ENCODE measurements at places on chromosomes 2 and 18.

DNA sequence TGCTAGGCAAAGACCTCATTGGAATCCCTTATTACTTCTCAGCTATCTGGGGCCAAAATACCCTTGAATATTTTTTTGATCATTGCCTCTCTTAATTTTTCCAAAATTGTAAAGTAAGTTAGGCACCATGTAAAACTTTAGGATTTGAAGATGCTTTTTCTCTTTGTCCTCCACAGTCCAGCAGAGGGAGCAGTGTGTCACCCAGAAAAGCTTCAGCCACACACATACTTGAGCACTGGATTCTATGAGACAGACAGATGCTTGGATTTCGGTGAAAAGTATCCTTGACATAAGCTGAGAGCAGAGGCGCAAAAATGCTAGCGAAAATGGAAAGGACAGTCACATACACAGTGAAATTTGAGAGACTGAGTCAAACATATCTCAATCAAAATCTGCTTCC is 74.7 kb upstream of the KCNJ3 start:
- DNase-seq: no peak

DNA sequence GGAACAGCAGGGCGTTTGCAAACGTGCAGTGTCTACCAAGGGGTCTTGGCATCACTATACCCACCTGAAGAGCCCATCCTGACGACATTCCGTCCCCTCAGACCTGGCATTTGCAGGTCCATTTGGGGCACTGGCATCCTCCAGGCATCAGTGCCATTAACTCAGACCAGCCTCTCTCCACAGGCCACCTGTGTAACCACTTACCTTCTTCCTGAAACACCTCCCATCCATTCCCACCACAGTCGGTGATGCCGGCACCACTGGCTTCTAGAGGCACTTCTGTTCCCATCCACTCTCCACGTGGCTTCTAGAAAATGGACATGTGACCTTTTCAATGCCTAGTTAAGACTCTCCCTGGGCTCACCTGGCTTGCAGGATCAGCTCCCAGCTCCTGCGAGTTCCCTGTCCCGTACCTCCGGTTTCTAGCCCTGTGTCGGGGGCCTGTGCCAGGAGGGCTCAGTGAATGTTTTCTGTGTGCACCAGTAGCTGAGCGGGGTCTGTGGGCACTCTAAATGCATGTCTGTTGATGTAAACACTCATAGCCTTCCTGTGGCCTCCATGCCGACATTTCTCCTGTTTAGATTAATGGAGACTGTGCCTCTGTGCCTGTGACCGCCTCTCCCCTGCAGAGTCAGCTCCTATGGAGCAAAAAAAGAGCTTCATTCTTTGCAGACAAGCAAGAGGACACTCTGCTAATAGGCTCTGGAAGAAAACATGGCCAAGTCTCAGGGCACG is 458.0 kb upstream of the HS6ST1 start:
- no peak for DNase-seq

- peak; percentile 9 for DNase-seq
Observed at GRCh38 chr2:240435457-240435947, at the start of gene GPC1. GPC1 (plus strand) TSS chr2:240435663; CDS start chr2:240435919, 256 bp downstream.

DNA sequence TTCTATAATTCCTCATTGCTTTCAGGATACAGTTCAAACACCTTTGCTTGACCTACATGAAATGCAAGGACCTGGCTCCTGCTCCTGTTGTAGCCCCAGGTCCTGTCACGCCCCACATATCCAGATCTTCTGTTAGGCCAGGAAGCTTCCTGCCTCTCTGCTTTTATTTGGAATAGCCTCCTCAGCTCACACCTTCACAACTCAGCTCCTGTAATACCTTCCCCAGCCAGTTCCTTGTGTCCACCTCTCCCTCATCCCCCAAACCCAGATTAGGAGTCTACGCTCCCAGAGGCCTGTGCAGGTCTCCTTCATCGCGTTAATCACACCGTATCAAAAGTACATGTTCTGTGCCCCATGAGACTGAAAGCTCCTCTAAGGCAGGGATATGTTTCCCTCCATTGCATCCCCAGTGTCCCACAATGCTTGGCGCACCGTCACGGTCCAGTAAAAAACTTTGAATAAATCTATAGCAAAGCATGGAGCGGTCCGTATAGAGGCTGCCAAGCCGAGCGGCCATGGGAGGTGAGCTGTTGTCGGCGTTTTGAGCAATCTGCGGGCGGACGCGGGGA is 371 bp downstream of the MDH1B start:
- no peak for DNase-seq

DNA sequence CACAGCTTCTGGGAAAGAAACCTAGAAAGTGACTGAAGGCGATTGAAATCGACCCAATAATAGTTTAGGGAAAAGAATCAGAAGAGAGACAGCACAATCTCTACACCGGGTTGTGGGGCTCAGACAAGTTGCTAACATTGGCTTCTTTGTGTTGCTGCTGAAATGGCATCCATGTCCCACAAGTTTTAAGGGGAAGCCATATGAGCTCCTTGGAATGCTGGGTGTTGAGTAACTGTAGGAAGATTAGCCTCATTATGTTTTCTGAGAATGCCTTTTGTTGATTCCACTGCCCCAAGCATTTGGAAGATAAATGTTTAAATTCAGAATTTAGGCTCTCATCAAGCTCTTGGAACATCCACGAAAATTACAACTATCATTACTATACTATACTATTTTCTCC is 73.4 kb upstream of the NEUROD1 start:
- no peak for DNase-seq

GRCh38 chr2:9613291-9613690 is 17.5 kb downstream of the YWHAQ start:
- DNase-seq: no peak

DNA sequence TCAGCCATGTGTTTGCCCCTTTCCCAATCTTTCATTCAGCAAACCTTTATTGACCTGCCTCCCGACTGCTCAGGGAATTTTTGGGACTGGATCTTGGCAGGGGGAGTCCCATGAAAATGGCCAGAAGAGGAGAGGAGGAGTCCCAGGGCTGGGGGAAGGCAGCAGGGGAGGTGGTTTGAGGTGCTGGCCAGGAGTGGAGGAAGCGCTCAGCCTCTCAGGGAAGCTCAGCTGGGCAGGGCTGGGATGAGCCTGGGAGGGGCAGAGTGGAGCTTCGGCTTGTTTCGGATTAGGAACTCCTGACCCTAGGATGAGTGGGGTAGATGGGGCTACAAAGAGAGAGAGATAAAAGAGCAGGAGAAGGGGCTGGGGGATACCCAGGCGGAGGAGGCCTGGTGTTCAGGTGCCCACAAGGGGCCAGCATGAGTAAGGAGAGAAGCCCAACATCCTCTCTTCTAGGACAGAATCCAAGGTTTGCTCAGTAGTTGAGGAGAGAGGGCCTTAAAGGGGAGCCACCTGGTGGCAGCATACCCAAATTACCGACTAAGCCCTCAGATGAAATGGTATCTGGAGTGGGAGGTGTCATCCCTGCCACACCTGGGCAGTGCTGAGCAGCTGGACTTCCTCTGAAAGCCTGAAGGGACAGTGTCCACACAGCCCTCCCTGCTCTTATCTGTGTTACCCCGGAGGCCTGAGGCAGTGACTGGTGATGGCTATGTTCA is 91.1 kb downstream of the INHBB start:
- no peak for DNase-seq

- no peak for DNase-seq
Observed at GRCh38 chr2:134790487-134790886, 47.9 kb upstream of the ACMSD start.

- DNase-seq: no peak
Observed at GRCh38 chr2:222780051-222780450, 80.8 kb upstream of the ACSL3 start.

DNA sequence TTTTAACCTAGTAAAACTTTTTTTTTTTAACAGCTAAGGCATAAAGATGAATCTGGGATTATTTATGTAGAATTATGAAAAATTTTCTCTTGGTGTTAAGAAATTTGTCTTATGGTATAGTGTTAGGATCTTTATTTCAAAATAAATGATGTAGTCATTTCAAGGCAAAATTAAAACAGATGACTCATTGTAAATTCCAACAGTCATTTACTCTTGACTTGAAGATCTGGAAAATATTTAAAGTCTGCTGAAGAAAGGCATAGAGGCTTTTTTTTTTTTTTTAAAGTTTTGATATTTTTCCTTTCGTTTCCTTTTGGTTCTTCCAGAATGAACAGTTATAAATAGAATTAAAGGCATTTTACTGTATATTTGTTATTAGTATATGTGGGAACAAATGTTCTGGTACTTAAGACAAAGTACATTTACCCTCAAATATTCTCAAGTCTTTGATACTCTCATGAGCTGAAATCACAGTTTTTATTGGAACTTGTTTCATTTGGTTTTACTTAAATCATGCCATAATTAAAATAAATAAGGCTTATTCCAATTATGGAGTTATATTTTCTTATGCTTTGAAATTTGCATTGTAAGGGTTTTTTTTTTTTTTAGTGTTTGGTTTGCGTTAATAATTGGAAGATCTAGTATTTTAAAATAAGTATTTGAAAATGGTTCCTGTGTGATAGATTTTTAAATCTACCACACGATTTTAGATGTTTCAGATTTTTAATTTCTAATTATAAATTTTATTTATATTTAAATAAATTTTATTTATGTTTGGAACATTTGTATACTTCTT is 29.9 kb downstream of the GLS start:
- no peak for DNase-seq

DNA sequence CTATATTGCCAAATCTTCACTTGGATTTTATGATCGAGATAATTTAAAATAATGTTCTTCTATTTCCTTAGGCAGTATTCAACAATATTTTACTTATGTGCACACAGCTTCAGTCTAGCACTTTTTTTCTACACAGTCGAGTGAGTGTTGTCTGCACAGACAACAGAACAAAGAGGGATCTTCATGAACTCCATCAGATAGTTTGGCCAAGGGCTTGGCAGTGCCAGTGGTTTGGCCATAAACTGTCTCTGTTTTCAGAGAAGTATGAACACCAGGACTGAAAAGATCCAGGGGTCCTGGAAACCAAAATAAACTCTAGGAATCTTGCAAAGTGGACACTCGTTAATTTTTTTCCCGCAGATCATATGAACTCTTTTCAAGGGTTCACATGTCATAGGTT is 547.3 kb downstream of the PLCL1 start:
- no peak for DNase-seq

DNA sequence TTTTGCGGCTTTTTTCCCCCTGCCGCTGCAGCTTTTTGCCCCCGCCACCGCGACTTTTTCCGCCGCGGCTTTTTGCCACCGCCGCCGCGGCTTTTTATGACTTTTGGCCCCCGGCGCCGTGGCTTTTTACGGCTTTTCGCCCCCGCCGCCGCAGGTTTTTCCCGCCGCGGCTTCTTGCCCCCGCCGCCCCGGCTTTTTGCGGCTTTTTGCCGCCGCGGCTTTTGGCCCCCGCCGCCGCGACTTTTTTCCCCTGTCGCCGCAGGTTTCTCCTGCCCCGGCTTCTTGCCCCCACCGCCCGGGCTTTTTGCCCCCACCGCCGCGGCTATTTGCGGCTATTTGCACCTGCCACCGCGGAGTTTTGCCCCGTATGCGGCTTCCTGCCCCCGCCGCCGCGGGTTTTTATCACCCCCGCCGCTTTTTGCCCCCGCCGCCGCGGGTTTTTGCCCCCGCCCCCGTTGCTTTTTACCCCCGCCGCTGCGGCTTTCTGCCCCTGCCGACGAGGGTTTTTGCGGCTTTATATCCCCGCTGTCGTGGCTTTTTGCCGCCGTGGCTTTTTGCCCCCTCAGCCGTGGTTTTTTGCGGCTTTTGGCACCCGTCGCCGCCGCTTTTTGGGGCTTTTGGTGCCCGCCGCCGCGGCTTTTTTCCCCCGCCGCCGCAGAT is 2750.9 kb downstream of the RPIA start:
- DNase-seq: no peak

- no peak for DNase-seq
Observed at GRCh38 chr2:151975460-151976414, 123.1 kb downstream of the CACNB4 start.

DNA sequence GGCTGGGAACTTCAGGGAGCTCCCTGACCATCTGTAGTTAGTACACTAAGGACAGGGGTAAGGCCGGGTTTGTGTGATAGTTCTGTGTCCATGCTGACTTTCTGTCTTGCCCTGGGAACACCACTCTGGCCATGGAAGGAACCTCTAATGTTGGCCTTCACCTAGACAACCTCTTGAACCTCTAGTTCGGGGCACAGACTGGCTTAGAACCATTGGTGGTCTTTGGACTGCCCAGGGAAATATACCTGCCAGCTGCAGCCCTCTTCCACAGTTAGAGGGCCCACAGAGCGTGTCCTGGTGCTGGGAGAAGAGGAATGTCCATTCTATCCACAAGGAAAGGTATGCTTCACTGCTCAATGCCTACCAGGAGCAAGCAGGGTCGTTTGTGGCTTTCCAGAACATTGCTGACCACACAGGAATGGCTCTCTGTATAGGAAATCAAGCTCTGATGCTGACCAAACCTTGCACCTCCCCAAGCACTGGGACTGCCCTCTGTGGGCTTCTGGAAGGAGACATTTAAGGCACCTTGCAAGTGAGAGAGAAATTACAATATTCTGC is 318.8 kb upstream of the EPAS1 start:
- no peak for DNase-seq

GRCh38 chr18:50793641-50794565 is 25.9 kb downstream of the MRO start:
- no peak for DNase-seq

DNA sequence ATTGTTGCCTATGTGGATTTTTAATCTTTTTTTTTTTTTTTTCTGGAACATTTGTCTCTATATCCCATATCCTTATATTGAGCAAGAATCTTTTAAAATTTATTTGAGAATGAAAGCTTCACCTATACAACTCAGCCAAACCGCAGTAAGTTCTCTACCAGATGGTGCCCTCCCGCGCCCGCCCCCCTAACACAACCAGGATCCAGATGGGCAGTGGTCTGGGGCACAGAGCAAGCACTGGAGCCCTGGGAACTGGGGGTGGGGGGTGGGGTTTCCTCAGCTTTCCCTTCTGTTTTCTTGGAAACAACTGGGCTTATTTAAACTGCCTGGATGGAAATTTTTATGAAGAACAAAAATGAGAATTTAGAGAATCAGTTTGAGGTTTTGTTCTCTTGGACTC is 74.6 kb downstream of the ACAA2 start:
- no peak for DNase-seq

- DNase-seq: no peak
Observed at GRCh38 chr2:139518321-139518720, 738.1 kb upstream of the NXPH2 start.

- DNase-seq: no peak
Observed at GRCh38 chr2:74071426-74071825, 76.3 kb downstream of the BOLA3 start.

DNA sequence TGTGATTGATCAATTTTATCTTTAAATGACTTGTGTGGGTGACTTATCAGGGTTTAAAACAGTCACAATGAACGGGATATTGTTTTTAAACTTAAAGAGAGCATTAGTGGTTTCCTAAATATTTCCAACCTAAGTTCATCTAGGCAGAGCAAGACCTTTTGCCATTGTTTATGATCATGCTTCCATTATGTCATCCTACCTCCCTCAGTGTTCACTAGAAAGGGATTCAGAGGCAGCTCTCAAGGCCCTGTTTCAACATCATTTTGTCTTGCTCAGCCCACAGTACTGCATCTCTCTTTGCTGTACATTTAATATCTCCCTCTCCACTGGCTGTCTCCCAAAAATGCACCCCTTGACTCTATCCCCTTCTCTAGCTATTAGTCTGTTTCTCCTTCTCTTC is 21.5 kb upstream of the PELI1 start:
- no peak for DNase-seq

GRCh38 chr2:196413821-196414274 is 225.7 kb upstream of the CCDC150 start:
- DNase-seq: no peak
